ENCODE measurements at places on chromosomes 13 and 19.
A peak's percentile ranks its signal among the peaks of the same experiment; 100 is the strongest.

DNA sequence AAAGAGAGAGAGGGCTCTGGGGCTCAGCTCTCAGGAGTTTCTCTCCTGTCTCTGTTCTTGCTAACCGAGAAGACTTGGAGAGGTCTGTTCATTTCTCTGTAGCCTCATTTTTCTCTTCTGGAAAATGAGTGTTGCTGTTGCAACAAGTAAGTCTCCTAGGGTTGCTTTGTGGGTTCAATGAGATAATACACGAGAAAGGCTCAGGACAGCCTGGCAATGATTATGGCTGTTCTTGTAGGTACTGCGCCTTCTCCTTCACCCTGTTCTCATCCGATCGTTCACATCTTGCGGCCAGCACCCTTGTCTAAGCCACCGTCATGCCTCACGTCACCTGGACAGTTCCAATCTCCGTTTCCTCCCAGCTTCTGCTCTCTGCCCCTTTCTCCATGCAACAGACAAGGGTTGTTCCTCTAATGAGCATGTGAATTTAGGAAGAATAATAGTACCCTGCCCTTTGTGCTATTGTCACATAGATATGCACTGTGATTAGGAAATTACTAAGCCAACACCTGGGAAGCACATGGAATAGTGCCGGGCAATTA lies 4.2 kb downstream of the C5AR1 start:
- DNase-seq, result no peak

DNA sequence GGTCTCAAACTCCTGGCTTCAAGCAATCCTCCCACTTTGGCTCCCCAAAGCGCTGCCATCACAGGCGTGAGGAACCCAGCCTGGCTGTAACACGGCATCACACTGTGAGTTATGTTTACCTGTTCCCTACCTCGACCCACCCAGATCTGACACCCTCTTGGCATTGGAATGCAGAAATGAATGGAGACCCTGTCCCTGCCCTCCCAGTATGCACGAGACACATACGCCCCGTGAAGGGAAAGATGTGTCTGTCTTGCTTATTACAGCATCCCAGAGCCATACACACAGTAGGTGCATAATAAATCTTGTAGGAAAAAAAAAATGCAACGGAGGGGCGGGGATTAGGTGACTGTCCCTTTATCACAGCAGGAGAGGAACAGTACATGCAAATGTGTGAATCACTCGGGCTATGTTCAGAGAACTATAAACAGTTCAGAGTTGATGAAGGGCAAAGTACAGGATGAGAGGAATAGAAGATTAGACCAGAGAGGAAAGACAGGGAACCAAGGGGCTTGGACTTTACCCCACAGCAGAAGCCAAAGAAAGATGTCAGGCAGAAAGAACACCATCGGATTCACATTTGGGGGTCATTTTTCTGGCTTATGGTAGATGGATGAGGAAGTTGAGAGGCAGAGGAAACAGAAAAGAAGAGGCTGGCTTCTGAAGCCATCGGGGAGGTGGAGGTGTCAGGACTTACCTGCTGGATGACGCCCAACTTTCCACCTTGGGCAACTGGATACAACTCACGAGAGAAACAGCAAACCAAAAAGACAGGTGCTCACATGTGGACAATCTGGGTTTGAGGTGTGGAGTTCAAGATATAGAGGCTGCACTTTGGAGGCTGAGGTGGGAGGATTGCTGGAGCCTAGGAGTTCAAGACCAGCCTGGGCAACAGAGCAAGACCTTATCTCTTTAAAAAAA lies 94.3 kb downstream of the INSR start:
- no peak for DNase-seq

GRCh38 chr13:35732565-35732964 lies 256.1 kb upstream of the MAB21L1 start:
- no peak for DNase-seq

- no peak for DNase-seq
These were observed 8.5 kb downstream of the RPL21 start for GRCh38 chr13:27259831-27260230.

DNA sequence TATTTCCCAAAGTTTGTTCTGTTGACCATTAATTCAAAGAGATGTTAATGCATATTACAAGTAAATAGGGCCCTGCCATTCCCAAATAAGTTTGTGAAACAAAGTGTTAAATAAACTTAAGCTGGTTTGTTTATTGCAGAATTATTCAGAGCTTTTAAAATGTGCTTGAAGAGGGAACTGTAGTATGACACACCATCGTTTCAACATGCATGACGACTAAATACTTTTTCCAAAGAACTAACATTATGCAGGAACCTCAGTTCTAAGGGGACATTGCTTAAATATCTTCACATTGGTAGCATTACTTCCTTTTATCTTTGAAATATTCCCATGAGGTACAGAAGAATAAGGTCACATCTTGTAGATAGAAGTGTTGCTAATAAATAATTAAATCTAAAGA lies 14.6 kb downstream of the LHFPL6 start:
- DNase-seq, result no peak

GRCh38 chr13:44058624-44059215 lies 179.0 kb downstream of the LACC1 start:
- no peak for DNase-seq

DNA sequence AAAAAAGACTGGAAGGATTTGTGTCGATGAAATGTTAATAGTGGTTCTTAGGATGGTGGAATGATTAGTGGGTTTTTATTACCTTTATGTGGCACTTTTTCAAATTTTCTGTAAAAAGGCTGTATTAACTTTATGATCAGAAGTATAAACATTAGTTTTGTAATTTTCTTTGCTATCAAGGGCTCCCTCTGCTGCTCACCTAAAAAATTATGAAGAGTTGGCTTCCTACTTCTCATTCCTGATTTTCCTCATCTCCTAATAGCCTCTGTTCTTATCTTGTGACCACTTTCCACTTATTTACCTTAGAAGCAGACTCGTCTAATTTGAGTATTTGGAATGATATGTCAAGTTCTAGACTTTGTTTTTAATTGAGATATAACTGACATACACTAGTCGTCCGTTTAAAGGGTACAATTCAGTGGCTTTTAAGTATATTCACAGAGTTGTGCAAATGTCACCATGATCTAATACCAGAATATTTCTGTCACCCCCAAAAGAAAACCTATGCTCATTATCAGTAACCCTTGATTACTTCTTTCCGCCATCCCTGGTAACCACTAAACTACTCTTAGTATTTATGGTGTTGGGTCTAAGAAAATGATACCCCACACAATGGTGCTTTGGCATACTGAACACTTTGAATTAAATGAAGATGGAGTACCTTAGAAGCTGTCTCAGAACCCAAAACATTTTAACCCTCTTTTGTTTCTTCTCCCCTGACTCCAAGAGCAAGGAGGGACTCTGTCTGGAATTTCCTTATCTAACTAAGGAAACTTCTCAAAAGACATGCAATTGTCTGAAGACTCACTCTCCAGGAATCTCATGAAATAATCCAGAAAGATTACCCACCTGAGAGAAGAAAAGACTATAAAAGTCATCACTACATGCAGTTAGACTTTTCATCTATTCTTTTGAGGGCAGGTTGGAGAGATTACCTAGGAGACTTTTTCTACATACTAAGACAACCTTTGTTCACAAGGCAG lies 311.3 kb downstream of the DLEU7 start:
- no peak for DNase-seq

DNA sequence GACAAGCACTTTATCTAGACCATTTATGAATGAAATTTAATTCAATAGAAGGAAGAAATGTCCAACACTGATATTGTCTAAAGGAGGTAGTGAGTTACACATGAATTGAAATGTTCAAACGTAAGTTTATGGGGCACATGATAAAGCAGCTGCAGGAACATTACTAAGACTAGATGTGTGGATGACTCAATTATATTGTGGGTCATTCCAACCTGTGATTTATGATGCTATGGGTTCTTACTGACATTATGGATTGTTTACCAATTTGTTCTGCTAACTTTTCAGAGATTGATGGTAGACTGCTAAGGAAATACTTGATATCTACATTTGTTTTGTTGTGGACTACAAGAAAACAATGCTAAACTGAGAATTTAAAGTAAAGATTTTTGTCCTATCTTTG lies 56.1 kb upstream of the ATXN8OS start:
- DNase-seq, result no peak

DNA sequence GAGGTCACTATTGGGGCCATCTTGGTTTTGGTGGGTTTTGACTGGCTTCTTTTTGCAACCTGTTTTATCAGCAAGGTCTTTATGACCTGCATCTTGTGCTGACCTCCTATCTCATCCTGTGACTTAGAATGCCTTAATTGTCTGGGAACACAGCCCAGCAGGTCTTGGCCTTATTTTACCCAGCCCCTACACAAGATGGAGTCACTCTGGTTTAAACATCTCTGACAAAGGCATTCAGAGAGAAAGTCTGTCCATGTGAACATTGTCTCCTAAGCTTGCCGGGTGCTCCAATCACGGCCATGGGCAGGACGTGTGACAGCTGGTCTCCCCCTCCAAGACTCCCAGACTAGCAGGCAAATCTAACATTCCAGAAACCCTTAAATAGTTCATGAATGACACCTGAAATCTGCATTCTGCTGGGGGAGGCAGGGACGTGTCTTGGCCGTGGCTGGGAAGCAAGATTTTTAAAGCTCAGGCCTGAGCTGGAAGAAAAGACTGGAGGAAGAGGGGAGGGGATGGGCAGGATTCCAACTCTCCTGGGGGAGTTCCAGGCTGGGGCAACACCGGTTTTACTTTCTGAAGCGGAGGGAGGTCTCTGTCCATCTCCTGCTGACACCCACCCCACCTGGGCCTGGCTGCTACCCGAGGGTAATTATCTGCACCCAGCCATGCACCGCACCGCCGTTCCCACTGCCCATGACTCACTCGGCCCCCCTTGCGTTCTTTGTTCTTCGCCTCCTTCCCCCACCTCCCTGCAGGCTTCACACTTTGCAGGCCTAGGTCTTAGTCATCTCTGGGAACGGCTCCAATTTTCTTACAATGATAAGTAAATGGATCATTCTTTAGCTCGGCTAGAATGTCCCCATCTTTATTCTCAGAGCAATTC lies 11.6 kb upstream of the OR1M1 start:
- no peak for DNase-seq

GRCh38 chr13:47038188-47038587 lies 141.3 kb upstream of the HTR2A start:
- DNase-seq, result no peak

- peak; percentile 71 for DNase-seq
These were observed 141.6 kb upstream of the RFC3 start for GRCh38 chr13:33676045-33676989.

DNA sequence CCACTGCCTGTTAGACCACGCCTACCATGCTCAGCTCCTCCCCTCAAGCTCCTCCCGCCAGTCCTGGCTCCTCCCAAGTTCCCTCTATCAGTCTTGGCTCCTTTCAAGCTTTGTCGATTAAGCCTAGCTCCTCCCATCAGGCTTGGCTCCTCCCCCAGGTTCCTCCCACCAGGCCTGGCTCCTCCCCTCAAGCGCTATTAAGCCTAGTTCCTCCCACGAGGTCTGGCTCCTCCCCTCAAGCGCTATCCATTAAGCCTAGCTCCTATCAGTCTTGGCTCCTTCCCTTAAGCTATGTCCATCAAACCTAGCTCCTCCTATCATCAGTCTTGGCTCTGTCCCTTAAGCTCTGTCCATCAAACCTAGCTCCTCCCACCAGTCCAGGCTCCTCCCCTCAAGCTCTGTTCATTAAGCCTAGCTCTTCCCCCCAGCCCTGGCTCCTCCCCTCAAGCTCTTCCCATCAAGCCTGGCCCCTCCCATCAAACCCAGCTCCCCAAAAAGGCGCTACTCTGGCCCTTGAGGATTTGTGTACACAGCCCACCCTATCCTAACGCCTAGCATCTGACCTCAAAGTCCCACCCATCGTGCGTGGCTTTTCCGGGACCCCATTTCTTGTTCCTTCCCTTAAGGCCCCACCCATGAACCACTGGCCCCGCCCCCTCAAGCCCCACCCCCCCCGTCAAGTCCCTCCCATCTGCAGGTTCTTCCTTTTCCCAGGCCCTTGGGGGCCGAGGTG lies 10.0 kb downstream of the CAMSAP3 start:
- DNase-seq, result peak; percentile 8

DNA sequence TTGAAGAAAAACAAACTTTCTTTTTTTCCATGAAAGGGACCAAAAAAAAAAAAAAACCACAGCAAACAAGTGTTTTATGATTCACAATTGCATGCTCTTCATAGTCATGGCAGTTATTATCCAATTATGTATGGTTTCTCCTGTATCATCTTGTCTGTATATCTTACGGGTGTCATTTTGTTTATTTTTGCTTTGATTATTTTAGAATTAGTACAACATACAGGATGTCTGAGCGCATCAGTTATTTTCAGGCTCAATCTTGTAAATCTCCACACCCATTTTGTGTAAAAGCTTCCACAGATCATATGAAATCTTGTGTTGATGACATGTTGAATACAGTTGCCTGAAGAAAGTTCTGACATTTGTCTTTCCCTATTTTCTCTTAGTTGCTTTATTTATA lies 280.3 kb downstream of the KLF5 start:
- no peak for DNase-seq

DNA sequence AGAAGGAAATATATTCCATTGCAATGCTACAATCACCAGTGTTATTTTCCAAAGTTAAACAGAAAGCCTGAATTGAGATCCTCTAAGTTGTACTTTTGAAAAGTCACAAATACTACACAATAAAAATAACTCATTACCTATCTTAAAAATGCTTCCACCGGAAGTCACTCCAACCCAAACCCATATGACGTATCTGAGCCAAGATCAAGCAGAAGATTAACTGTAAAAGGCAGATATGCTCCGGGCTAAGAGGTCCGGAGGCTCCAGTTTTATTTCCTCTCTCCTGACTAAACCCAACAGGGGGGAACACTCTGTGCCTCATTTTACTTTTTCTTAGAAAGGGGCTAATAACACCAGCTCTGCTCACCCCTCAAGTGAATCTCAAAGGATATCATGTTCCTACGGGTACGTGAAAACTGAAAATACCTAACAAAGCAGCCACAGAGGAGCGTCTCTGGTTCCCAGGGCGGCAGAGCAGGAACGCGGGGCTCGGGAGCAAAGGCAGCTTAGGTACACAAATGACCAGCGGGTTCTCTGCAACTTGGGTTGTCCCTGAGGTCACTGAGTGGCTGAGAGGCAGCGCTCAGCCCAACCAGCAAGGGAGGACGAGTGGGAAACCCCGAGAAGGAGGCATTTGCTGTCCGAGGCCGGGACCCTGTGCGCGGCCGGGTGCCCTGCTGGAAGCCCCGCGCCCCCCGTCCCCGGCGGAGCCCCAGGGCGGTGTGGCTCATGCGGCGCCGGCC lies 750 bp downstream of the RAB20 start:
- DNase-seq, result no peak
